ENCODE measurements at places on chromosomes 16 and 17.

GRCh38 chr16:13906168-13907089 is 13.5 kb upstream of the ERCC4 start:
- no peak for DNase-seq

DNA sequence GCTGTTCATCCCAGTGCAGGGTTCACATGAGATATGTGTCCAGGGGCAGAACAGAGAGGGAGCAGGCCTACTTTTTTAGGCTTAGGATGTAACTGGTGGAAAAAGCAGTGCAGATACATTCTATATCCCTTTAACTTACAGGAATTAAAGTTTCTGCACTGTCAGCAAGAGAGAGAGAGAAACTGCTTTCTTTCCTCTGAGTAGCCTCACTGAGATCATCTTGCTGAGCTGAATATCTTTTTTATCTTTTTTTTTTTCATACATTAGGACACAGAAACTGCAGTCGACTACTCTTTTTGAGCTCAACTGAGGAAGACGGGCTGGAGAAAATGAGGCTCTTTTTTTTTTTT is 50.1 kb downstream of the CNGB1 start:
- no peak for DNase-seq

DNA sequence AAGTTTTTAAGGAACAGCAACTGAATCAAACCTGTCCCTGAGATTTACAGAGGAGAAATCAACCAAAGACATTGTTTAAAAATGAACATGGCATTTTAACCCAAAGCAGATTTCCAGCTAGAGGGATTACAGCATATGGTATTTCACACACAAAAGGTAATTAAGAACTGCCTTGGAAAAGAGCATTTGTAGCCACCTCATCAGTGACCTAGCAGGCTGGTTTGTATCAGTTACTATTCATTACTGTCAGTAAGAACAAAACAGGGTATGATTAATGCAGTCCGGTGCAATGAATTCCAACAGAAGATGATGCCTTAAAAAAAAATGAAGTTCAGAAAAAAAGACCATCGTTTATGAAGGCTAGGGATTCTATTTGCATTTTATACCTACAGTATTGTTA is 219.9 kb downstream of the CHD9NB start:
- no peak for DNase-seq

GRCh38 chr16:67169642-67170167 is 633 bp upstream of the NOL3 start:
- DNase-seq, result no peak

DNA sequence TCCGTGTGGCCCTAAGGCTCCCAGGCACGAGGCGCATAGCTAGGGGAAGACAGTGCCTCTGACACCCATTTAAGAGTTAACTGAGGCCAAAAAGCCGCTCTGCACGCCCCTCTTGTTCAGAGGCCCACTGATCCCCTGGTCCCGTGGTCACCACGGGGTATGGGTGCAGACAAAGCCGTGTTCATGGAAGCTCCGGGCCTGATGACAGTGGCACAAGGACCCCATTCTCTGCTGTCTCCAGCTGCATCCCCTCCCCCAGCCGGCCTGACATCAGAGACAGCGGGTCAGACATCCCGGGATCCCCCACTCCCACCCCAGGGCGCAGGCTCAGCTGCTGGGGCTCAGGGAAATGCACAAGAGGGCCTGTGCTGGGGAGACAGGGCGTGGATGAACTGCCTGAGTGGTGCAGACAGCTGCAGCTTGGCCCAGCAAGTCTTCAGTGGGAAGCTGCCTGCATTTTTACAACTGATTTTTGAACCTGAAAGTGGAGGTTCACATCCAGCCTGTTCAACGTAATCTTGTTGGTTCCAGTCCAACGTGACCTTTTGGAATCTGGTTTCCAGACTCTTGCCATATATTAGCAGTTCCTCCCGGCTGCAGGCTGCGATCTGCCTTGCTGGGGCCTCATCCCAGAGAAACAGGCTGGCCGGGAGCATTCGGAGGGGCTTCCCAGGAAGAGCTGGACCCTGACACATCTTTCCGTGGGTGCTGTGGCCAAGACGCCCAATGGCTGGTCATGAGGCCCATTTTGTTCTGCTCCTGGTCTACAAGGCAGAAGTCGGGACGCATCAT is 9.7 kb upstream of the BAHCC1 start:
- no peak for DNase-seq

All from AG08395 (cell line).